ENCODE measurements at places on chromosomes 3 and 15. TPM values are rescaled to one million over a fixed set of nuclear protein-coding genes. Genes with fewer than 3 reads are reported as not detected.

Gene COL8A1
- 3,570 TPM for total RNA-seq

Gene TIGIT
- not detected for total RNA-seq

Gene RETNLB
- total RNA-seq = not detected

Gene CD200R1
- total RNA-seq = not detected

Gene GOLGA8M
- 4.8 TPM for total RNA-seq

Gene ANKRD34C
- total RNA-seq = 0.07 TPM

Gene ADAMTSL3
- 0.49 TPM for total RNA-seq

DNA sequence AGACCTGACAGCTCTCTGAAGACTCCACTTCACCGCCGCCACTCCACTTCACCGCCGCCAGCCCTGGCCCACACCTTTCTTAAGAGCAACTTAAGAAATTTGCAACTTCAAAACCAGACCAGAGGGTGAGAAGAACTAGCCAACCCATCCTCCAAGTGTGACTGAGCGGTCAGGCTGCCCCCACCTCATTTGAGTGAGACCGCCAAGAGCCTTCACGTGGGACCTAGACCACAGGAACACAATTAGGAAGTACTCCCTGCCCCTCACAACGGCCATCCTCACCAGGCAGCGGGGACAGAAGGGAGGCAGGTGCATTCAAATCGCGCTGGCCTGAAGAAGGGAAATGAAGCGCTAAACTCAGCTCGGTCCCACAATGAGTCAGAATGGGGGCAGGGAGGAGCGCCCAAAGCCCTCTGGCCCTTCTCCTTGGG lies 156.8 kb upstream of the BCL6 start:
- H3K36me3 ChIP-seq = no peaks in the 10 kb centered on the region
- peaks cover 7% of the 10 kb centered on the region for H3K27me3 ChIP-seq
- no peak for DNase-seq
- no peak overlapping the region for H3K4me3 ChIP-seq
- no peak overlapping the region for H3K27ac ChIP-seq

- H3K27ac ChIP-seq = no peak overlapping the region
- DNase-seq = no peak
- no peak overlapping the region for H3K4me3 ChIP-seq
- peaks cover 3% of the 10 kb centered on the region for H3K36me3 ChIP-seq
- no peaks in the 10 kb centered on the region for H3K27me3 ChIP-seq
Observed at GRCh38 chr3:100760377-100760776, 51.1 kb downstream of the TFG start.

DNA sequence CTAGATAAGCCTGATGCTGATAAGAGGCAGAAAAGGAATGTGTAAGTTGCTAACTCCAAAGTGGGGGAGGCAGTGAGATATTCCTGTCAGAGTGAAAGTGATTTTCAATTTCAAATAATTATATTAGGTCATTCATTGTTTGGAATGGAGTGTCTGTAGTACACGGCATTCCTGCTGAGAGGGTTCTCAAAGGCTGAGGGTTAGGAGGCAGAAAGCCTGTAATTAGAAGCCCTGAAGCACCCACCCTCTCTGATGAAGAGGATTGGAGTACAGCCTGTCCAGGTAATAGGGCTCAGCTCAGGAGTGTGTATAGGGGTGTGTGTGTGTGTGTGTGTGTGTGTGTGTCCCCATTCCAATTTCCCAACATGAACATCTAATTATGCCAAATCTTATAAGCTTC lies 486.8 kb downstream of the MAGI1 start:
- H3K27me3 ChIP-seq = no peaks in the 10 kb centered on the region
- no peak for DNase-seq
- peaks cover 4% of the 10 kb centered on the region for H3K4me1 ChIP-seq
- H3K36me3 ChIP-seq = no peaks in the 10 kb centered on the region
- no peak overlapping the region for H3K27ac ChIP-seq
- no peak overlapping the region for H3K4me3 ChIP-seq

GRCh38 chr15:76575274-76575673 lies 238.7 kb downstream of the ISL2 start:
- peak overlapping the region; percentile 4 for H3K27ac ChIP-seq
- no peak overlapping the region for H3K4me3 ChIP-seq
- H3K36me3 ChIP-seq = peaks cover 2% of the 10 kb centered on the region
- DNase-seq = no peak

DNA sequence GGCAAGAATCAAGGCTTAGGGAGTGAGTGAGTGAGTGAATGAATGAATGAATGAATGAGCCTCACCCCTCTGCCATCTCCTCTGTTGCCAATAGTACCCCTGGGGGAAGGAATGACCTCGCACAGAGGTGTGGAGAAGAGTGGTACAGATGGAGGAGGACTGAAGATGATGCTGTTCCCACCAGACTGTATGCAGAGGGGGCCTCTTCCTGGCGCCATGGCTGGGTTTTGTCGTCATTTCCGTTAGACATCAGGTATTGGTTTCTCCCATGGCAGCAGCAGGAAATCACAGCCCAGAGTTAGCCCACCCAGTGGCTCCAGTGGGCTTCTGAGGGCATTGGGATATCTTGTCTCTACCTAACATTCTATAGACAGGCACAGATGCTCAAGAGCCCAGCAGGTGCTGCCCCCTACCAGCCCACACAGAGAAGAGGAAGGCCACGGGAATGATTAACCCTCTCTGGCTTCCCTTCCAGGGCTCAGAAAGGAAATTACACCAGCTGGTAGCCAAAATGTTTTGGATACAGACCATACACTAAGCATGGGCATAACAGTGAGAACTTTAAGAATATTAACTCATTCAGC lies 109.8 kb upstream of the SLC6A11 start:
- H3K36me3 ChIP-seq = no peaks in the 10 kb centered on the region
- no peak for DNase-seq

DNA sequence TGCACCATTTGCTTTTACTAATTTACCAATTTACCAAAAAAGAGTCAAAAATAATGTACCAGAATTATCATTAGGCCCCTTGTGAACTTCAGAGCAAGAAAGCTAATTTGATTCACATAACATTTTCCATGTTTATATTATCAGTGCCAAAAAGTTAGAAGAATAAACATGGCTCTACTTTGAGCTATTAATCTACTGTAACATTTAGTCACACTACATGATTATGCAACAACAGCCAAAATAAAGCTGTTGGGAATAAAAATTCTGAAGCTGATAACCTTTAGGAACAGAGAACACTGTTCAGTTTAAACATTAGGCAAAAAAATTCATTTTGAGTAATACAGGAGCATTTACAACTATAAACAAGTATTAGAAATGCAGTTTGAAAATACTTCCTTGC lies 63.6 kb downstream of the PROS1 start:
- no peaks in the 10 kb centered on the region for H3K36me3 ChIP-seq
- no peak for DNase-seq
- H3K4me3 ChIP-seq = no peak overlapping the region
- H3K4me1 ChIP-seq = peaks cover 6% of the 10 kb centered on the region
- no peak overlapping the region for H3K27ac ChIP-seq

- H3K4me1 ChIP-seq = peaks cover 9% of the 10 kb centered on the region
- H3K36me3 ChIP-seq = no peaks in the 10 kb centered on the region
- H3K4me3 ChIP-seq = no peak overlapping the region
- peaks cover 8% of the 10 kb centered on the region for H3K27me3 ChIP-seq
- H3K27ac ChIP-seq = no peak overlapping the region
Observed at GRCh38 chr3:133892541-133893231, 3.0 kb downstream of the RAB6B start.

- no peaks in the 10 kb centered on the region for H3K36me3 ChIP-seq
- DNase-seq = no peak
- H3K4me1 ChIP-seq = peaks cover 20% of the 10 kb centered on the region
- H3K4me3 ChIP-seq = no peak overlapping the region
- H3K27me3 ChIP-seq = no peaks in the 10 kb centered on the region
- no peak overlapping the region for H3K27ac ChIP-seq
Observed at GRCh38 chr3:140599009-140599408, 78.9 kb upstream of the TRIM42 start.

DNA sequence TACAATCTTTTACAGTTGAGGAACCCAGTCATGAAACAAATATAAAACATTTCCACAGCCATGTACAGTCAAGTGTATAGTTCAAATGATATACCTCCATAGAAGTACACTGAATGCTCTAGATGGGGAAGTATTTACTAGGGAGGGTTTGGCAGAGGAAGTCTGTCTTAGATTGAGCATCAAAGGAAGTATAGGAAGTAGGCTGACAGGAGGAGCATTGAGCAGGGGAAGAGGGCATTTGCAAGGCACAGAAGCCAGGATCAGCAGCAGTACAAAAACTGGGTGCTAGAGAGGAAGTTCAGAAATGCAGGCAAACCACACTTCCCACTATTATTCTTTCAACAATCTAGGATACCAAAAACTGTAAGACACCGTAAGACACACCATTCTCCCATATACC lies 122.6 kb downstream of the ANO10 start:
- no peak overlapping the region for H3K4me3 ChIP-seq
- no peak for DNase-seq
- H3K4me1 ChIP-seq = peaks cover 22% of the 10 kb centered on the region
- no peak overlapping the region for H3K27ac ChIP-seq
- peaks cover 2% of the 10 kb centered on the region for H3K36me3 ChIP-seq
- H3K27me3 ChIP-seq = no peaks in the 10 kb centered on the region

DNA sequence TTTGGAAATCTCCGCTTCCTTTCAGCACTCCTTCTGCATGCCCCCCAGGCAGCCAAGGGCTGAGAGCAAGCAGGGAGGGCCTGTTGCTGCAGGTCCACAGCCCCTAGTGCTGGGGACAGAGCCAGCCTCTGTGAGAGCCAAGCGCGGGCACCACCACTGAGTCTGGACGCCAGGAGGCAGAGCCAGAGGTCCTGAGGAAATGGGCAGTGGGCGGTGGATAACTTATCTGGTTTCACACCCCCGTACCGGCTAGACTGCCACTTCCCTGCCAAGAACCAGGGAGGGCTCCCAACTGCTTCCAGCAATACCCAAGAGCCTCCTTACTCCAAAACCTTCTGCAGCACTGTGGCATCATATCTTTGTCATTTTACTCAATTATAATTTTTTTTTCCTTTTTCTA lies 141.6 kb upstream of the IGF1R start:
- no peak overlapping the region for H3K27ac ChIP-seq
- H3K27me3 ChIP-seq = peaks cover 3% of the 10 kb centered on the region
- peaks cover 46% of the 10 kb centered on the region for H3K4me1 ChIP-seq
- no peaks in the 10 kb centered on the region for H3K36me3 ChIP-seq
- no peak for DNase-seq

- H3K4me3 ChIP-seq = no peak overlapping the region
- no peaks in the 10 kb centered on the region for H3K36me3 ChIP-seq
- no peak overlapping the region for H3K27ac ChIP-seq
Observed at GRCh38 chr3:30333903-30334302, 272.5 kb upstream of the TGFBR2 start.

DNA sequence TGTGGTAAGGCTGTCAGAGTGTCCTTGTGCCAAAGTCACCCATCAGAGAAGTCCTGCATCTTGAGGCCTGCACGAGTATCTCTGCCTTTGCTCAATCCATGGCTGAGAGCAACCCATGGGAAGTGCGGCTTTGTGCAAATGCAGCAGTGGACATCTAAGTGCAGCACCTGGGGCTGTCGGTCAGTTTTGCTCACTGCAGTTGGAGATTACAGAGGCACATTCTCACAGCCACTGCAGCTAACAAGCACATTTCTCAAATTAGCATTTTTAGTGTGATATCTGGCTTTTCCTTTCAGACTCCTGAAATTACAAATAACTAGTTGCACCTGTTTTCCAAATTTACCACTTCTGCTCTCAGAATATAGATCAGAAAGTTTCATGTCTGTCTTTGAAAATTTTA lies 81.5 kb upstream of the DAZL start:
- no peaks in the 10 kb centered on the region for H3K36me3 ChIP-seq
- no peak overlapping the region for H3K27ac ChIP-seq
- no peak overlapping the region for H3K4me3 ChIP-seq
- peaks cover 19% of the 10 kb centered on the region for H3K27me3 ChIP-seq
- H3K4me1 ChIP-seq = no peaks in the 10 kb centered on the region

DNA sequence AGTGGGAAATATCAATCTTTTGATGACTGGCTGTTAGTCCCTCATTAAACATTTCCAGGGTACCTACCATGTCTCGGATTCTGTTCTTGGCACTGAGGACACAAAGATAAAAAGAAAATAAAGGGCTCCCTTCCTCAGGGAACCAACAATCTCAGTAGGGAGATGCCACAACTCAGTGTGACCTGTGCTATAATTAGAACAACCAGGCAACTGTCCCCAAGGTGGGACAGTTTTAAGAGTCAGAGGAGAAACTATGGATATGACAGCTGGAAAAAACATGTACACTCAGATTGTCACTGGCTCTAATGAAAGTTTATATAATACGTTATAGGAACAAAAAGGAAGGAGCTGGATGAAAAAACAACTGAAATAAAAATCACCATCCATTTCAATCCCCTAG lies 23.3 kb upstream of the CMTM8 start:
- H3K27me3 ChIP-seq = no peaks in the 10 kb centered on the region
- no peak overlapping the region for H3K4me3 ChIP-seq
- DNase-seq = no peak
- H3K36me3 ChIP-seq = peaks cover 1% of the 10 kb centered on the region
- peaks cover 9% of the 10 kb centered on the region for H3K4me1 ChIP-seq

DNA sequence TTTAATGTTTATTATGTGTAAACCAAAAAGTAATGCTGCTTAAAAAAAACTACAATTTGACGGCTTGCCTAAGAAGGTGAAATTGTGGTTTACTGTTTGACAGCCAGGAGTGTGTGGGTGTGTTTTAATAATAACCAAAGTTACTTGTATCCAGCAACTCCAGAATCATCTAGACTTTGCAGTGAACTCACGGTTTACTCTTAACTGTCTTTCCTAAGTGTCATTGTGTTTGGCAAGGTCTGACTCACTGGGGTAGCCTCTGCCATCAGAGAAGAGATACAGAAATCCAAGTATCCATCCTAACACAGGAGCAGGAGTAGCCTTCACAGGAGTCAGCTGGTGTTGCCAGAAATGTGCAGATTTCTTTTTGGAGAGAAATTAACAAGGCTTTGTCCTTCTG lies 151.1 kb downstream of the CTNNB1 start:
- no peak for DNase-seq
- H3K4me3 ChIP-seq = no peak overlapping the region
- H3K27ac ChIP-seq = no peak overlapping the region
- H3K27me3 ChIP-seq = no peaks in the 10 kb centered on the region

DNA sequence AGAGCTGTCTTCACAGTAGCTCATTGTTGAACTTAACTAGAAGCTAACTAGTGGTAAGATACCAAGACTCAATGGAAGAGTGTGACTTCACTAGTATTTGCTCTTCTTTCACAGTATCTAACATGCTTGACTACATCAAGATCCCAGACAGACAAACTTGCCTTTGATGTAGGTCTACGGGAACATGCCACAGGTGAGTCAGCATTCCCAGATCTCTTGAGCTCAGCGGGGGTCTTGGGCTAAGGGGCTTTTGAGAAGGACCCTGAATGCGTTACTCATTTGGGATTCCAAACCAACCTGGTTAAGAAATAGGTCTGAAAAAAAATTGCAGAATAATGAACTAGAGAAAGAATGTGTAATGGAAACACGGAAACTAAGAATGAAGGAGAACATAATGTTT lies 222.4 kb downstream of the RYR3 start:
- no peaks in the 10 kb centered on the region for H3K36me3 ChIP-seq
- H3K4me1 ChIP-seq = no peaks in the 10 kb centered on the region
- H3K27ac ChIP-seq = no peak overlapping the region
- no peak overlapping the region for H3K4me3 ChIP-seq
- no peak for DNase-seq
- H3K27me3 ChIP-seq = peaks cover 20% of the 10 kb centered on the region
